ENCODE measurements at places on chromosomes 5 and 9. TPM values are rescaled to one million over a fixed set of nuclear protein-coding genes. Genes with fewer than 3 reads are reported as not detected.

PTGS1 gene
- total RNA-seq = not detected

P4HA2 gene
- 2.5 TPM for total RNA-seq

WNT8A gene
- not detected for total RNA-seq

GRCh38 chr5:92552206-92553160 is 1028.5 kb downstream of the NR2F1-AS1 start:
- H3K36me3 ChIP-seq = no peaks in the 10 kb centered on the region
- no peaks in the 10 kb centered on the region for H3K27me3 ChIP-seq
- no peak for DNase-seq

CBY3 gene
- 0.35 TPM for total RNA-seq

GRCh38 chr9:109721001-109721400 is 59.0 kb upstream of the PALM2AKAP2 start:
- no peaks in the 10 kb centered on the region for H3K27me3 ChIP-seq
- no peak overlapping the region for H3K27ac ChIP-seq
- no peaks in the 10 kb centered on the region for H3K4me1 ChIP-seq

GRCh38 chr9:128204858-128205257 is 1.7 kb downstream of the DNM1 start:
- H3K27ac ChIP-seq = no peak overlapping the region
- no peak for DNase-seq
- no peaks in the 10 kb centered on the region for H3K36me3 ChIP-seq
- H3K27me3 ChIP-seq = peaks cover 27% of the 10 kb centered on the region
- no peak overlapping the region for H3K4me3 ChIP-seq

All from activated CD4-positive, alpha-beta T cell treated with anti-CD3 and anti-CD28 coated beads, Interleukin-2, amount 10 ng/mL, durations not matched to agents 7 days and 5 days (primary cell).